ENCODE measurements at places on chromosomes 5 and 9.

DNA sequence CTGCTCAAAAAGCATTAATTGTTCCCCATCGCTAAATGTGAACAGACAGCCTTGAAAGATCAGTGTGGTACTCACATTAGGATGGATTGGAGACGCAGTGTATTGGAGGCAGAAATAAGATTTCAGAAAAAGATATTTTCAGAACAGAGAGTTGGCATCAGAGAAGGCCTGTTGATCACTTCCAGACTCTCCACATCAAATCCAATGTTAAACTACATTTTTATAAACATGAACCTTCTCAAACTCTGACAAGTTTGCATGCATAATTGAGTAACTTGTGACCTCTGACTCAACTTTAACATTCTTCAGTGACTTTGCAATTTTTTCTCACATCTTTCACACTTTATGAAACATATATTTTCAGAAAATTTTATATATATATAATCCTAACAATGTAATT lies 919.6 kb upstream of the SEMA6A start:
- no peak for DNase-seq

- DNase-seq: no peak
These were observed 1.1 kb downstream of the SSNA1 start for GRCh38 chr9:137189297-137190295.

- no peak for DNase-seq
These were observed 37.0 kb downstream of the TNFSF8 start for GRCh38 chr9:114893221-114894010.

- no peak for DNase-seq
These were observed 33.0 kb downstream of the GADD45G start for GRCh38 chr9:89637787-89638186.

DNA sequence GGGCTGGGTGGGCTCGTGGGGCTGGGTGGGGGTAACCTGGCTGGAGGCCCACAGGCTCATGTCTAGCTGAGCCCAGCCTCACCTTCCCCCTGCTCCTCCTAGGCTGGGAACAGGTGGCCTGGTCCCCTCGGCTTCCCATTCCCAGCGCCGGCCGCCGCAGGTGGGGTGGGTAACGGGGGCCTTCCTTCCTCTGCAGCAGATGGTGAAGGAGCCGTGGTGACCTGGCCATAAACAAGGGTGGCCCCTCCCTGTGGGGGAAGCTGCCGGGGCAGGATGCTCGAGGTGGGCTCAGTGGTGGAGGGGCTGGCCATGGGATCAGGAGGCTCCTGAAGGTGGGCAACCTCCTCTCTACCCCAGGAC lies 41.0 kb upstream of the EGFL7 start:
- no peak for DNase-seq

- DNase-seq: no peak
These were observed 287.8 kb upstream of the RASA1 start for GRCh38 chr5:86979811-86980411.

DNA sequence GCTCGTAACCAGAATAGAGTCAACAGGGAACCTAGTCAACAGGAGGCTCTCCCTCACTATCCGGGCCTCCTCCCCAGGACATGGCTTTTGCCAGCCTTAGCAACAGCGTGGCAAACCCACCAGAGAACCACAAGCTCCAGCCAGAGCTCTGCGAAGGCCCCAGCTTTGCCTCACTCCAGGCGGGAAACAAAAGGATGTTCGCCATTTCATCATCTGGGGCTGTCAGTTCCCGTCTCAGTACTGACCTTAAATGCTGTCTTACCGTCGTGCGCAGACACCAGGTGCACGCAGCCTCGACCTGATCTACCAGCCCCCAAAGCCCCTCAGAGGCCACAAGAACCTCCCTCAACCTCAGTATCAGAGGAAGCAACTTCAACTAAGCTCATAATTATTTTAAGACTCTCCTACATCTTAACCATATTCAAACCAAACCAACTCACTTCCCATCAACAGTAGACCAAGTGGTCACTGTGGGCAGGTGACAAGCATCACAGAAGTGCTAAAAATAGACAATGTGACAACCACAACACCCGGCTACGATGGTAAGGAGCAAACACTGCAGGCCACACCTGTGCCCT lies 71.4 kb downstream of the SEMA4D start:
- no peak for DNase-seq

DNA sequence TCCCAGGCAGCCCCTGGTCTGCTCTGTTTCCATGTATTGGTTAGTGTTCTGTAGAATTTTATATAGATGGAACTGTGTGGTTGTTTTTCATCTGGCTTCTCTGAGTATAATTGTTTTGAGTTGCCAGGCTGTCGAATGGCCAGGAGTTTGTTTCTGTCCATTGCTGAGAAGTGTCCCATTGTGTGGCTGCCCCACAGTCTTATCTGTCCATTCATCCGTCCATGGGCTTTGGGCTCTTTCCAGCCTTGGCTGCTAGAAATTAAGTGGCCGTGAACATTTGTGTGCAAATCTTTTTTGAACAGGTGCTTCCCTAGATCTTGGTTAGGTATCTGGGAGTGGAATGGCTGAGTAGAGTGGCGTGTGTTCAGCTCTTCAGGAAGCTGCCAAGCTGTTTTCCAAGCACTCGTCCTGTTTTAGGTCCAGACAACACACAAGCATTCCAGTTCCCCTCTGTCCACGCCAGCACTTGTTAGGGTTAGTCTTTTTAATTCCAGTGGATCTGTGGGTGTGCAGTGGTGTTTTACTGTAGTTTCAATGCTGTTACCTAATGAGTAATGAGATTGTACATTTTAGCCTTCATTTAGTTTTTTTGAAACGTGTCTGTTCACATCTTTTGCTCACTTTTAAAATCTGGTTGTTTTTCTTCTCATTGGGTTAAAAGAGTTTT lies 122.2 kb upstream of the CACNA1B start:
- DNase-seq: no peak

DNA sequence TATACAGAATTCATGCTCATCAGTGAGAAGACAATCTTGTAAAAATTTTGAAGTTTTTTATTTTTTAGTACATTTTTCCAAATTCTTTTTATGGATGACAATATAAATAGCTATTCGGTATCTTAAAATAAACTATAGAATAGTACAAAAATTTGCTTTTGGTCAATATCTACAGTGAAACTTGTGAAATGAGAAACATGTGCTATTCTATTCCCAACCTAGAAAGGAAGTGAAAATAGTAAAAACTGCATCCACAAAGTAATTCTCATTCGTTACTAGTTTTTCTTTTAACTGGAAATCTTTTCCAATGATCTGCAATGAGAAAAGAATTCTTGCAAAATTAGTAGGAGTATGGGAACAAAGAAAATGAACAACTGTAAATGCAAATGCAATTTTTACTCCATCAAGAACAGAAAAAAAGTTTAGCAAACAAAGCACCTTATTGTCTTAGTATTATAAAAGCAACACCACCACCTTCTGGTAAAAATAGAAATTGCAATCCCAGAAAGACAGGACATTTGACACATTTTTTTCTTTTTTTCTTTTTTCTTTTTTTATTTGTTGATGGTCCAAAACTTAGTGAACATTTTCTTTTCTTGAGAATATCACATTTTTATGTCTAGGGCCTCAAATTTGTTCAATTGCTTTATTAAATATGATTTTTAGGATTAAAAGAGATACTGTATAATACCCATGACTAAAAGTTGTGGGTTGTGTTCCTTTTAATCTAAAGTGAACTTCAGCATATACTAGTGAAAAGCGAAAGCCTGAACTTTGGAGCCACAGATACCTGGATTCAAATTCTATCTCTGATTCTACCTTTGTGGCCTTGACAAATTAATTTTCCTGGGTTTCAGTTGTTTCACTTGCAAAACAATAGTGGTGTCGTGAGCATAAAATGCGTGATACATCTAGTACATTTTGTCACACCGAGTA lies 72.3 kb downstream of the SLCO4C1 start:
- no peak for DNase-seq

DNA sequence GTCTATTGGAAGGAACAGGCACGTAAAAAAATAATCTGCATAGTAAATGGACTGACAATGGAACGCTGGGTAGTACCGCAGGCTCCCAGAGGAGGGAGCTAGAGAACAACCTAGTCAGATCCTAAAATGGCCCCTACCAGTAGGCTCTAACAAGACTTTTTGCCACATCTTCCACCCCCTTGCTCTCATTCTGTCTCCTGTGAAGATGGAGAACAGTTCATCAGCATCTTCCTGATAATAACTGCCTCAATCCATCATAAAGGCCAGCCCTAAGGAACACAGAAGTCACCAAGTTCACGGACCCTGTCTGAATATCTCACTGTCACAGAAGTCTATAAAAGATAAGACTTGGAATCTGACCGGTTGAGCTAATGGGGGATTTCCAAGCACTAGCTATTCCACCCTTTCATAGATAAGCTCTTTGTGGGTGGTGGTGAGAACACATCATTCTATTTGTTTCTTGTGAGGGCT lies 133.4 kb downstream of the SLC1A3 start:
- peak; percentile 37 for DNase-seq

DNA sequence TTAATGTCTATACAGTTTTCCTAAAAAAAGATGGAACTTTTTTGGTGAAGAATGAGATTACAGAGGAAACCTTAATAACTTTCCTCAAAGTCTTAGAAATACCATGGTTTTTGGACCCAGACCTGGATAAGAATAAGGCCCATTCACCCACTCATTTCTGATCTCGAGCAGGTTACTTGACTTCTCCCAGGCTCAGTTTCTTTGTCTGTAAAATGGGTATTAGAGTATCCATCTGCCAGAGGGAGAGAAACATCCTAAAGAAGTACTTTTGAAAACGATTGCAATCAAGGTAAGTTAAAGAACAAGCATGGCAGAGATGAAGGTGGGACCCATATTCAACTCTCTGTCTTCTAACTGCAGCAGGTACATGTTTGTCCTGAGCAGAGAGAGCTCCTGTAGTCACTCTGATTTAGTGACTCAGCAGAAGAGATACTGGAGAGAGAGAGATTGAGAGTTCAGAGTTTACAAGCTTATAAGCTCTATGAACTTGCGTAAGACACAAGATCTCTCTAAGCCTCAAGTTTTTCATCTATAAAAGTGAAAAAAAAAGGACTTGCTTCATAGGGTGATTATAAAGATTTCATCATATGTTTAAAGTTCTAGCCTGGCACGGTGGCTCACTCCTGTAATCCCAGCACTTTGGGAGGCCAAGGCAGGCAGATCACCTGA lies 379.4 kb upstream of the SGCD start:
- no peak for DNase-seq

GRCh38 chr9:7055171-7055903 lies 297.6 kb downstream of the KDM4C start:
- no peak for DNase-seq

GRCh38 chr9:121322037-121322736 lies 47.9 kb downstream of the STOM start:
- no peak for DNase-seq

DNA sequence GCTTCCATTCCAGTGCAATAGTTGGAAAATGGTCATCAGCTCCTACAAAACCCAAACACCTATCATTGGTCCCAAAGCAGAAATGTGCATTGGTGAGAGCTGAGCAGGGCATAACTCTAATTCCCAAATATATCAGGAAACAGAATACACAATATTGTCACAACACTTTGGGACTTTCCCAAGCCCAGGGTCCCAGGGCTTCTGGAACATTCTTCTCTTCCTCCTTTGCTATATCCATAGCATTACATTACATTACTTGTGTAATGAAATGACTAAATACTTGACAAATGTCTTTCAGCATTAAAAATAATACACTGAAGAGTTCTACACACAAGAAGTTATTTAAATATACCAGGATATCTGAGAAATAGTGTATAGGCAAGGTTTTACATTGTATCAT lies 45.6 kb downstream of the LIX1 start:
- no peak for DNase-seq

DNA sequence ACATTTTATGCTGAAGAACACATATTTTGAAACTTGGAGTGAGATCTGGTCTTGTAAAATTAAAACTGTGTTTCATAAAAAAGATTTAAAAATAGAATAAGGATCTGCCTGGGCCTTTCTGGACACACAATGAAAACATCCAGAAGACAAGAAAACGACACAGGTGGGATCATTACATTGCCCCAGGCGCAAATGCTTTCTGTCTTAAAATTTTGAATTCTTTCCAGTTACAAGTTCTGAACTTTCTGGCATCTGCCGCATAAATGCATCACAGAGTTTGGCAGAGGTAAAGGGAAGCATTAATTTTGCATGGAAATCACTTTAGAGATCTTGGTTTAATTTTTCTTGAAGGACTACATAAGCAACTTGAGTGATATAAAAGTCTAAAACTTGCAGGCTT lies 219.6 kb downstream of the WDR70 start:
- no peak for DNase-seq

- DNase-seq: no peak
These were observed 45.1 kb downstream of the KIAA1958 start for GRCh38 chr9:112531666-112532282.

GRCh38 chr9:68644831-68645230 lies 60.2 kb upstream of the PIP5K1B start:
- DNase-seq: no peak

DNA sequence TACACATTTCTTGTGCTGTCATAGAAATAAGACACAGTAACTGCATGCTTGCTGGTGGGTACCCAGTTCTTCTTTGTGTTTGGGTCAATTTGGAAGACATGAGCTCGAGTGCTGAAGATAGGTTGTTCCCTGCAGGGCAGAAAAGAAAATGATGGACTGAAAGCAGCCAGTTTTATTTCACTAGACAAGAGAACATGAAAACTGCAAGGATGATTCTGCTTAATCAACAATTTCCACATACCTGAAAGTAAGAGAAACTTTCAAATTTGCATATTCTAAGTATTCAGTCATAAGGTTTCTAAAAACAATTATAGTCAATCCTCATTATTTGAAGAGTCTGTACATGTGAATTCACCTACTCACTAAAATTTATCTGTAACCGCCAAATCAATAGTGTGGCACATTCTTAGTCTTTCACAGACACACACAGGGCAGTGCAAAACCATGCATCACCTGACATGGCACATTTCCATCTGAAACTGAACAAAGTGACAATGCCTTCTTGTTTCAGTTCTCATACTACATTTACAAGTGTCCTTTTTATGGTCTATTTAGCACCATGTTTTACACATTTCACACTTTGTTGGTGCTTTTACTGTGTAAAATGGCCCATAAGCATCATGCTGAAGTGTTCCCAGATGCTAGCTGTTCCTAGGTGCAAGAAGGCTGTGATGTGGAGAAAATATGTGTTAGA lies 56.9 kb downstream of the HOMER1 start:
- no peak for DNase-seq

- no peak for DNase-seq
These were observed 3.5 kb upstream of the PHYHD1 start for GRCh38 chr9:128917151-128917849.

DNA sequence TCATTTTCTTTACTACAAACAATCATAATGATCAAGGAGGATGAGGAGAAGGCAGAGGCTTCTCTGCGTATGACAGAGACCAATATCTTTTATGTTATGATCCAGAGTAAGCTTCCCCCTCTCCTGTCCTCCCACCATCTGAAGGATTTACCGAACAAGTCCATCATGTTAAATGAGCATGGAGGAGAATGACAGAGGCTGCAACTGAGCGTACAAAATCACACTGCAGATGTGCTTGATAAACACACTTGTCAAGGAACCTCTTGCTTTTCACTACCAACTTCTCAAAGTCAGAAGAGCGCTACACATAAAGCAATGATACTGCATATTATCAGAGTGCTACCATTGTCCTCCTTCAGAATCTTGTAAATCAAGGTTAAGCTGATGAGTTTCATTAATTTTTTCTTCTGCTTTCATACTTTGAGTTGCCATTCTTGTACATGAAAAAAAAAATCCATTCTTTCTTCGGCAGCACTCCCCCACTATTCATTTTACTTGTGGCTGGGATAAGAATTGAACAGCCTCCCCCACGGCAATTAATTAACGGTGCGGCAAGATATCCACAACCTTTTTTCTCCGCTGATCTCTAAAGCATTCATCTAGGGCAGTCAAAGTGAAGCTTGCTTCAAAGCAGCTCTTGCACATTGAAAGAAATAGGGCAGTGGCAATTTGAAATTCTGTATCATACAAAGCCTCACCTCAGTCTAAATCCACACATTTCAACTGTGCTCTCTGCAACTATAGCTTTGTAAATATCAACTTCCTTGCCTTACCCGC lies 673.9 kb upstream of the DMAC1 start:
- DNase-seq: no peak

All from activated CD8-positive, alpha-beta memory T cell treated with anti-CD3 and anti-CD28 coated beads for 1 hour (primary cell).